ENCODE measurements at places on chromosomes 7 and 10.

DNA sequence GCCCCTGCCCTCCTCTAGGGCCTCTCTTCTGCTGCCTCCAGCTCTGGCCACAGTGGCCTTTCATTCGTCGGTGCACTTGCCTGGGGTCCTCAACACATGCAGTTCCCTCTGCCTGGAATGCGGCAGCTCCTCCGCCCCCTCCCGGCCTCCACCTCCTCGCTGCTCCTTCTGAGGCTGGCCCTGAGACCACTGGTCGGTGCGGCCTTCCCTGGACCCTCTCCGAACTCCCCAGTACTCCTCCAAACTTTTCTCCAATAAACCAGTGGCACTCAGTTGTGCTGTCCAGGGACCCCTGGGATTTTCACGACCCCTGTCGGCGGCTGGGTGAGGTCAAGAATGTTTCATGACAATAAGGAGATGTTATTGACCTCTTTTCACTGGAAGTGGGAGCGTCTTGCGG is 53.5 kb downstream of the BMS1 start:
- DNase-seq, result peak; percentile 10

GRCh38 chr7:32941681-32942414 is 15.4 kb upstream of the FKBP9 start:
- DNase-seq, result no peak

DNA sequence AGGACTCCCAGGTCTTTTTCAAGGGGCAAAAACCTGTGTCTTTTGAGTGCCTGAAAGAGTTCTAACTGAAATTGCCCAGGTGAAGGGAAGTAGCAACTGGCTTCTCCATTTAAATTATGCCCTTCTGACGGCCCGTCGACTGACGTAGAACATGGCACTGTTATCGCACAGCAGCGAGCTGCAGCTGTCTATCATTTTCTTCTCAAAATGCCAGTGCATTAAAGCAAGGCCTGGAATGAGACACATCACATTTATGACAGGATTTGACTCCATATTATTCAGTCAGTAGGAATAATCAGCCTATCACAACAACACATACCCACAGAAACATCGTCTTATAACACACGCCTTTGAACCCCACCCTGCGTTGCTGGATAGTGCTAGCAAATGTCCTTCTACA is 69.7 kb downstream of the CELF2 start:
- no peak for DNase-seq

GRCh38 chr10:114825513-114826253 is 4.1 kb downstream of the FHIP2A start:
- DNase-seq, result no peak

GRCh38 chr10:73756183-73756582 is 12.0 kb downstream of the SEC24C start:
- no peak for DNase-seq

DNA sequence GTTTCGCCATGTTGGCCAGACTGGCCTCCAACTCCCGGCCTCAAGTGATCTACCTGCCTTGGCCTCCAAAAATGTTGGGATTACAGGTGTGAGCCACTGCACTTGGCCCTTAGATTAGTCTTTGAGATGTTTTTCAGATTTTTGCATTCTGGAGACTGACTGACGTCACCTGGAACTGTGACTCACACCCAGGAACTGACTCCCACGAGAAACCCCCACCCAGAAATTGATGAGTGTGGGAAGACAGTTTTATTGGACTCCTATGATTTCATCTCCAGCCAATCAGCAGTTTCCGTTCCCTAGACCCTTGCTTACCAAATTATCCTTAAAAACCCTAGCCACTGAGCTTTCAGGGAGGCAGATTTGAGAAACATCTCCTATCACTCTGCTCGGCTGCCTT is 867.3 kb downstream of the TYW1 start:
- no peak for DNase-seq

DNA sequence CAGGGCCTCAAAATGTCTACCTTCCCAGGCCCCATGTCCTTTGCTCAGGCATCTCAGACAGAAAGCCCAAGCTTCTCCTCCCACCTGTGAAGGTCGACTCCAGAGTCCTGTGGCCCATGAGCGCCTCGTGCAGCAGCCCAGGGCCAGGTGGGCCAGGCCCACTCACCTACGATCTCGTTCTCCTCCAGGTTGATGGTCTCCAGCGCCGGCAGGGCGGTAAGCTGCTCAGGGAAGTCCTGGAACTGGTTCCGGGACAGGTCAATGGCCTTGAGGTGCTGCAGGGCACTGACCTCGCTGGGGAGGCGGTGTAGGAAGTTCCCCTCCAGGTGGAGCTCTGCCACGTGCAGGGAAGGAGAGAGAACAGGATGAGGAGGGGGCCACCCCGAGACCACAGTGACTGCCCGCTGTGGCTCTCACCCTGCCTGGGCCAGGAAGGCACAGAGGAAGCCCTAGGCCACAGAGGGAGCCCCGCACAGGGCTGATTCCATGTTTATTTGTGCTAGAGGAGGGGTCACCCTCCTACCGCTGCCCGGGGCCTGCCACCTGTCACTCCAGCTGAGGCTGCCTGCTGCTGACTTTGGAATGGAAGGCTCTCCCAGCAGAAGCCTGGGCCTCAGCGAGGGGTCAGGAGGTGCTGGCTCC is 40.0 kb upstream of the NPFFR1 start:
- no peak for DNase-seq

- DNase-seq, result no peak
Measured at GRCh38 chr7:37493810-37494209, 45.1 kb upstream of the ELMO1 start.

GRCh38 chr10:95237376-95238170 is 43.5 kb downstream of the ACSM6 start:
- DNase-seq, result no peak

GRCh38 chr7:25995216-25995615 is 156.8 kb upstream of the NFE2L3 start:
- no peak for DNase-seq

DNA sequence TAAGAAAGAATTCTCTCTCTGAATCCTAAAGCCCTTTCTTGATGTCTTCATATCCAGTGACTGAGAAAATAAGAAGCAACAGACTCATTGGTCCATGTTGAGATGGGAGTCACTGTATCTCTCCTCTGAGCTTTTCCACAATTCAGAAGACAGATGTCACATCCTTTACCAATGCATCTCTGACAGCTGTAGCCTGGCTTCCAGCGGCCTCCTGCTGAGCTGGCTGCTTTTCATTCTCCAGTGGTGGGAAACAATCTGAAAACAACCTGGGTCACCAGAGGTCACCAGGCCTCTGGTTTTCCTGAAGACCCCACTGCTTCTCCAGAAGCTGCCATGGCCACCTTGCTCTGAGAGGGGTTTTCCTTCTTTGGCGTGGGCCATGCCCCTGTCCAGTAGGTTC is 18.3 kb upstream of the RPA3 start:
- no peak for DNase-seq

- DNase-seq, result no peak
Measured at GRCh38 chr7:157019718-157020451, 9.4 kb upstream of the MNX1 start.

- peak; percentile 52 for DNase-seq
Measured at GRCh38 chr10:122786269-122786668, 59.4 kb downstream of the CUZD1 start.

GRCh38 chr7:75649462-75649861 is 89.3 kb downstream of the HIP1 start:
- no peak for DNase-seq

- DNase-seq, result no peak
Measured at GRCh38 chr7:22651534-22652243, 75.3 kb upstream of the IL6 start.

GRCh38 chr7:97859606-97860204 is 12.5 kb downstream of the ASNS start:
- DNase-seq, result no peak

GRCh38 chr7:100034871-100035510 is 14.6 kb upstream of the ZSCAN21 start:
- DNase-seq, result no peak

- peak; percentile 68 for DNase-seq
Measured at GRCh38 chr10:21516242-21517131, 9.0 kb downstream of the SKIDA1 start.

GRCh38 chr7:776992-777727 is 50.1 kb upstream of the PRKAR1B start:
- no peak for DNase-seq

GRCh38 chr10:6405713-6406112 is 174.4 kb downstream of the PRKCQ start:
- DNase-seq, result no peak

GRCh38 chr10:1362589-1363445 is 306.6 kb downstream of the WDR37 start:
- no peak for DNase-seq

- no peak for DNase-seq
Measured at GRCh38 chr7:103573479-103574058, 127.6 kb upstream of the SLC26A5 start.

DNA sequence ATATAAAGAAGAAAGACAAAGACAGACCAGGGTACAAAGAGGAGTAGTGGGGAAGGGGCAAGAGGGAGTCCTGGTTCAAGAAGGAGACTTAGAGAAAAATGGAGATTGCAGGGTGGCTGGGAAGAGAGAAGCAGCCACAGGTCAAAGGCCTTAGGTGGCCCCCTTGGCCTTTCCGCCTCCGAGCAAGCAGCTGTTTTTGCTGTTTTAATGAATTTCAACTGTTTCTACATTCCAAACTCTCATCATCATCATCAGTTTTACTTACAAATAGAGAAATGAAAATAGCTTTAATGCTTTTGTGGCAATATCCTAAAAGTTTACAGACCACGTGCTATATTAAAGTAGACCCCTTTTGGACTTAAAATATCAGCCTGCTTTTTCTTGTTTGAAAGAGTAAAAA is 399.7 kb downstream of the EXOC4 start:
- no peak for DNase-seq

DNA sequence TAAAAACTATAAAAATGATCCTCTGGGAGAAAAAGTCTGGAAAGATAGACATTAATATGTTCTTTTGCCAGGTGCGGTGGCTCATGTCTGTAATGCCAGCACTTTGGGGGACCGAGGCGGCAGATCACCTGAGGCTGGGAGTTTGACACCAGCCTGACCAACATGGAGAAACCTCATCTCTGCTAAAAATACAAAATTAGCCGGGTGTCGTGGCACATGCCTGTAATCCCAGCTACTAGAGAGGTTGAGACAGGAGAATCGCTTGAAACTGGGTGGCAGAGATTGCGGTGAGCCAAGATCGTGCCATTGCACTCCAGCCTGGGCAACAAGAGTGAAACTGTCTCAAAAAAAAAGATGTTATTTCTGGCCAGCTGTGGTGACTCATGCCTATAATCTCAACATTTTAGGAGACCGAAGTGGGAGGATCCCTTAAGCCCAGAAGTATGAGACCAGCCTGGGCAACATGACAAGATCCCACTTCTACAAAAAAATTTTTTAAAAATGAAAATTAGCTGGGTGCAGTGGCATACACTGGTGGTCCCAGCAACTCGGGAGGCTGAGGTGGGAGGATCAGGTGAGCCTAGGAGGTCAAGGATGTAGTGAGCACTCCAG is 101.9 kb upstream of the LRRN3 start:
- no peak for DNase-seq

GRCh38 chr7:46522354-46522906 is 601.4 kb upstream of the IGFBP3 start:
- DNase-seq, result no peak

- no peak for DNase-seq
Measured at GRCh38 chr10:49131507-49132361, 2.1 kb downstream of the FAM170B start.

DNA sequence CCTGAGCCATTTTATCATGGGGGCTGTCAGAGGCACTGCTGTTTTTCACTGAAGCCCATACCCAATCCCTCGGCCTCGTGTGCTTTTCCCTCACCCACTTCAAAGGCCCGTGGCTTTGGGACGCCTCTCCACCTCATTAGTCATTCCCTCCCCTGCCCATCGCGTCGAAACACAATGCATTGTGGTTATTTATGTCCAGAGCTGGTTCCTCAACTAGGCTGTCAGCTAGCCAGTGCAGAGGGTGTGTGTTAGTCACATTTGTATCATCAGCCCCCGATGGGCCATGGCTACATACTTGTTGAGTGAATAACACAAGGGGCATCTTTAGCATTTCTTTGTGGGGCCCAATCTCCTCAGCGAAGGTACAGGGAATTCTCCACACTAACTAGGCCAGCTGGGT is 3.8 kb upstream of the CRCP start:
- DNase-seq, result no peak

DNA sequence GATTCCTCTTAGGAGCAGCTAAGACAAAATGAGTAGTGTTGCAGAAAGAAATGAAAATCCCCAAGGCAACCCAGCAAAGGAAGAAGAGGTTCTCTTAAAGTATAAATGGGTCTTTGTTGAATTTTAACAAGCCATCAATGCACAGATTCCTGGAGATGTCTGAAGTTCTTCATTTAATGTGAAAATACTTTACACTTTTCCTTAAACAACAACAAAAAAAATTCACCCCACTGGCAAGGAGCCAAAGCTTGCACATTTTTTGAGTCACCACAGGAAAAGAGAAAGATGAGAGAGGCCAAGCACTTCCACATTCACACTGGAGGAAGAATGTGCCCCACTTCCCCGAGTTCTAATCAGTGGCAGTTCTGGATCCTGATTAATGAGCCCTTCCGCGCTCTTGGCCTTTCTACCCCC is 286.4 kb upstream of the MEOX2 start:
- DNase-seq, result no peak

DNA sequence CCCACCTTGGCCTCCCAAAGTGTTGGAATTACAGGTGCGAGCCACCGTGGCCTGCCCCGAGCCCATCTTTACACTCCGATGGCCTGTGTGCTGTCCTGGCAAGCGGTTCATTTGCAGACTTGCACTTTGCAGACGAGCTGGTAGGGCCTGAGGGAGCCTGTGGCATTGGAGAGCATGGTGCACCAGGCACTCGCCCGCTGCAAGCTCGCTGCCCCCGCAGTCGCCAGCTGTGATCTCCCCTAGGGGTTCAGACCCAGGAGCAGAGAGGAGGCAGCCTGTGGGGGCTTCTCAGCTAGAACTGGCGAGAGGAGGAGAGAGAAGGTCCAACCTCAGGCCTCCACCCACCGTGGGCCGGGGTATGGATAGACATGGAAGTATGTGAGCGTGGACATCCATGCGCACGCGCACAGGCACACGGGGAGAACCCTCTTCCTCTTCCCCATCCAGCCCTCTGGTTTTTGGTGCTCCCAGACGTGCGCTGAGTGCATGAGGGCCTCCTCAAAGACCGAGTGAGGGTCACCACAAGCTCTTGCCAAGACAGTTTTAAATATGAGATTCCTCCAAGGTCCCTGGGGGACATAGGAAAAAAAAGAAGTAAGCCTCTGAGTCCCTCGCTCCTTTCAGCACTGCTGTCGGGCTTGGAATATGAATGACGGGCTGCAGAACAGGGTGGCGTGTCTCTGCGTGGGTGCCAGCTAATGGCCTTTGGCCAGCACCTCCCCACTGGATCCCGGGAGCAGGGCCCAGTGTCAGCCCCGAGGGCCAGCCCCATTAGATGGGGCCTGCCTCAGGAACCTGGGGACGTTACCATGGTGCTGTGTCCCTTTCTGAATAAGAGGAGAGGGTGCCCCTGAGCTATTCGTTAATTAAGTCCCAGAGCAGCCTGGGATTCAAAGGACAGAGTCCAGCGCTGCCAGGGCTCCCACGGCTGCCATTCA is 15.1 kb upstream of the TTYH3 start:
- no peak for DNase-seq

GRCh38 chr7:33262476-33262875 is 133.1 kb downstream of the BBS9 start:
- DNase-seq, result no peak

GRCh38 chr10:6743291-6743849 is 163.3 kb upstream of the PRKCQ start:
- peak; percentile 28 for DNase-seq

GRCh38 chr10:112040696-112041095 is 142.9 kb downstream of the GPAM start:
- no peak for DNase-seq

Measured in endothelial cell (in vitro differentiated cells).